Uterine smooth muscle cell (primary cell): ENCODE measurements at places on chromosomes 7 and 10. TPM values are rescaled to one million over a fixed set of nuclear protein-coding genes. Genes with fewer than 3 reads are reported as not detected.

HTR5A gene
- total RNA-seq, result under 0.01 TPM in 1 of 2 replicates, not detected in the other

CTAGE4 gene
- total RNA-seq, result 1.7 TPM in 1 of 2 replicates, not detected in the other

LIPM gene
- not detected in 2 replicates for total RNA-seq

NUTM2A gene
- 0.62 TPM in 1 of 2 replicates, not detected in the other for total RNA-seq

ASIC3 gene
- under 0.01 and 0.75 TPM in 2 replicates for total RNA-seq

GDF2 gene
- total RNA-seq, result not detected in 2 replicates

ECHDC3 gene
- 7.2 and 12.0 TPM in 2 replicates for total RNA-seq

CLRN3 gene
- total RNA-seq, result not detected in 2 replicates

GPR15LG gene
- not detected in 2 replicates for total RNA-seq

LIPF gene
- total RNA-seq, result not detected in 2 replicates

JAKMIP3 gene
- total RNA-seq, result 0.11 and 0.25 TPM in 2 replicates

PDE6C gene
- total RNA-seq, result not detected in 2 replicates

CRPPA gene
- 1.2 and 1.3 TPM in 2 replicates for total RNA-seq

SPAG6 gene
- total RNA-seq, result 0.11 TPM in 1 of 2 replicates, not detected in the other

MACROH2A2 gene
- total RNA-seq, result 3.9 and 5.5 TPM in 2 replicates

CCDC7 gene
- total RNA-seq, result 8.7 and 10.7 TPM in 2 replicates

SYT15 gene
- total RNA-seq, result 0.12 TPM in 1 of 2 replicates, not detected in the other

ADAM12 gene
- 40.8 and 119 TPM in 2 replicates for total RNA-seq

NODAL gene
- not detected in 2 replicates for total RNA-seq

GOT1 gene
- total RNA-seq, result 73.7 and 80.1 TPM in 2 replicates
